ENCODE measurements at places on chromosomes 12 and 14.

DNA sequence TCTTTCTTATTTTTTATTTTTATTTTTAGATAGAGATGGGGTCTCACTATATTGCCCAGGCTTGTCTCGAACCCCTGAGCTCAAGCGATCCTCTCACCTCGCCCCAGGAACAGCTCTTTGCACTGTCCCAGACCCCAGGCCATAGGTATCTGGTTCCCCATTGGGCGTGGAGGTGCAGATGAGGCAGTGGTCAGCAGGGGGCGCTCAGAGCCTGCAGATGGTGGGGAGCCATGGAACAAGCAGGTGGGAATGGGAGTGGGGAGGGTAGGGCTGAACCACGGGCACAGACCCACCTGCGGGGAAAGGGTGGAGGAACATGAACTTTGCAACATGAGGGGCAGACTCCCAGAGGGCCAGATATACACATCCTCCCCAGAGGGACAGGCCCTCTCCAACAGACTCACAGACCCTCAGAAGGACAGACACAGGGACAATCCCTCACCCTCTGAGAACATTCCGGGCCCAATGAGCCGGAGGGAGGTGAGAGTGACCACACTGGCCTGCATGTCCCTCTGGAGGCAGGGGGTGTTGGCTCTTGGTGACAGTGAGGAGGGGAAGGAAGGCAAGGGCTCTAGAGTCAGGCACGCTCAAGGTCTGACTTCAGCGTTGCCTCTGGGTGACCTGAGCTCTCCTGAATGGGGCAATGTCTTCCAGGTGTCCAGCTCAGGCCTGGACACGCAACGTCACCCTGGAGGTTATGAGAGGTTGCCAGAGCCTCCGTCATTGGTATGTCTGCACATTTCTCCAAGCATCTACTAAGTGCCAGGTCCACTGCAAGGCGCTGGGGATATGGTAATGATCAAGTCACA, 34.9 kb downstream of the KRT80 start:
- peak; percentile 67 for DNase-seq

DNA sequence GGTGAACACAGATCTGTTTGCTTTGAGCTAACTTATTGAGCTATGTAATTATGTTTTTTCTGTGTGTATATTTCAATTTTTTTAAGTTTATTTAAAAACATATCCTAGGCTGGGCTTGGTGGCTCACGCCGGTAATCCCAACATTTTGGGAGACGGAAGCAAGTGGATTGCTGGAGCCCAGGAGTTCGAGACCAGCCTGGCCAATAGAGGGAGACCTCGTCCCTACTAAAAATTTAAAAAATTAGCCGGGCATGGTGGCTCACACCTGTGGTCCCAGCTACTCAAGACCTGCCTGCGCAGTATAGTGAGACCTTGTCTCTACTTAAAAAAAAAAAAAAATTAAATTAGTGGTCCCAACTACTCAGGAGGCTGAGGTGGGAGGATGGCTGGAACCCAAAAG, 16.2 kb upstream of the RNASE1 start:
- DNase-seq: no peak

DNA sequence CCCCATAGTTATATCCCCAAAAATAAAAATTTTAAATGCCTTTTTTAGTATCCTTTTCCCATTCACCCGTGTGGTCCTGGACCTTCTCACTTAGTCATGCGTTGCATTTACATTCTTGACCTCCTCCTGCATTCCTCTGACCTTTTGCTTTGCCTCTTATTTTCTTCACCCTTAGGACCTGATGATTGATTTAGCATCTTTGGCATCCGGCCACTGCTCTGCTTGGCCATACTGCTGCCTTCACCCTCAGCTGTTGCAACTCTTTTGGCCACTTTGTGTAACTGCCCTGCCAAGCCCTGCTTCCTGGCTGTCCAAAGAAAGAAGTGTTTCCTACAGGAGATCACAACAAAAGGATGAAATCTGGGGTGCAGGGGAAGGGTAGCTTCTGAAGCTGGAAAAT, 48.8 kb upstream of the SLC38A4 start:
- DNase-seq: no peak

DNA sequence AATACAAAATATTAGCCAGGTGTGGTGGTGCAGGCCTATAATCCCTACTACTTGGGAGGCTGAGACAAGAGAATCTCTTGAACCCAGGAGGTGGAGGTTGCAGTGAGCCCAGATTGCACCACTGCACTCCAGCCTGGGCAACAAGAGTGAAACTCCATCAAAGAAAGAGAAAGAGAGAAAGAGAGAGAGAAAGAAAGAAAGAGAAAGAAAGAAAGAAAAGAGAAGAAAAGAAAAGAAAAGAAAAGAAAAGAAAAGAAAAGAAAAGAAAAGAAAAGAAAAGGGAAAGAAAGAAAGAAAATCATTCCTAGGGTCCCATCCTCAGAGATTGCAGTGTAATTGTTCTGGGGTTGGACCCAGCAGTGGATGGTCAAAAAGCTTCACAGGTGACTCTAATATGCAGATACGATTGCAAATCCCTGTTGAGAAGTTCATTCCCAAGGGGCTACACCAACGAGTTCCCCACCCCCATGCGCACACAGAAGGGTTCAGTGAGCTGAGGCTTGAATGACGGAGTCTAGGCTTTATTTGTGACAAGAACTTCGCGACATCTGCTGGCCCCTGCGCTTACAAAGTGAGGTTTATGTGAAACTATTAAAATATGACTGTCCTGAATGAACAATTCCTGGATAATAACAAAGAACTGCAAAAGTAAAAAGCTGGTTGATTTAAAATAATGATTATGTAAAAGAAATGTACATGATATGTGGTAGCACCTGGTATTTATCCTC, 17.4 kb upstream of the RNASE12 start:
- DNase-seq: no peak

DNA sequence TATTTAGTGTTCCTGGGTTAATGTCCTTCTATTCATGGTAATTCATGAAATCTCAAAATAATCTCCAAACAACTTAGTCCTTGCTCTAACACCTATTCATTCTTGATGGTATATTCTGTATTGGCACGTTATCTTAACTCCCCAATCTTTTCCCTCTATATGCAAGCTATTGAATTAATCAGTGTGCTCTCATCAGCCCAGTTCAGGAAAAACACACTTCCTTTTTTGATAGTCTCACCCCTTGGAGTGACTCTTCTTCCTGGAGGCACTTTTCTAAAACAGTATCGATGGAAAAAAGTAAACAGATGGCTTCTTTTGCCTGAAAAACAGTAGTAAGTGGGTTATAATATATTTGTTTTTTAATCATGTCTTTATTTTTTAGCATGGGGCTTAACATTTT, 28.6 kb downstream of the TULP3 start:
- DNase-seq: no peak

- no peak for DNase-seq
Observed at GRCh38 chr14:88535149-88535548, 19.7 kb downstream of the PTPN21 start.

- no peak for DNase-seq
Observed at GRCh38 chr12:39332661-39333175, 110.2 kb downstream of the KIF21A start.

GRCh38 chr12:115176741-115177400, 492.9 kb upstream of the TBX3 start:
- DNase-seq: no peak

GRCh38 chr12:85574291-85574690, 261.9 kb downstream of the RASSF9 start:
- DNase-seq: no peak

DNA sequence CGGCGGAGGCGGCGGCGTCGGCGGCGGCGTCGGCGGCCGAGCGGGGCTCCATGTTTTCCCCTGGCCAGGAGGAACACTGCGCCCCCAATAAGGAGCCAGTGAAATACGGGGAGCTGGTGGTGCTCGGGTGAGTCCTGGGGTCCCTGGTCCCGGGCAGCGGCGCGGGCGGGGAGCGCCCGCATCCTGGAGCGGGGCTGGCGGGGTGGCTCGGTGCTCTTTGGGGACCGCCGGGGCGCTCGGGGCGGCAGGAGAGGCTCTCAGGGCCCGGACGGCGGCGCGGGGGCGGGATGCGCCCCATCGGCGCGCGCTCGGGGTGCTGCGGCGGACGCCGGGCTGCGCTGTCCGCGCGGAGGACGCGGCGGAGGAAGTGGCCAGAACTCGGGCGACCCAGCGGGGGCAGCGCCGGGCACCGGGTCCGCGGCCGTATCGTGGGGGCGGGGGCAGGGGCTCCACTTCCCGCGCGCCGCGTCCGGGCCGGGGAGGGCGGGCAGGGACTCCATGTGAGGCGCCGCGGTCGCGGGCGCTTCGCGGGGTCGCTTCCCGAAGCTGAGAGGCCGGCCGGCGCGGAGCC, 485 bp downstream of the PELI2 start:
- no peak for DNase-seq

GRCh38 chr12:26786865-26787514, 46.0 kb downstream of the ITPR2 start:
- DNase-seq: no peak

- peak; percentile 57 for DNase-seq
Observed at GRCh38 chr14:106372870-106373652, 846.7 kb downstream of the TMEM121 start.

DNA sequence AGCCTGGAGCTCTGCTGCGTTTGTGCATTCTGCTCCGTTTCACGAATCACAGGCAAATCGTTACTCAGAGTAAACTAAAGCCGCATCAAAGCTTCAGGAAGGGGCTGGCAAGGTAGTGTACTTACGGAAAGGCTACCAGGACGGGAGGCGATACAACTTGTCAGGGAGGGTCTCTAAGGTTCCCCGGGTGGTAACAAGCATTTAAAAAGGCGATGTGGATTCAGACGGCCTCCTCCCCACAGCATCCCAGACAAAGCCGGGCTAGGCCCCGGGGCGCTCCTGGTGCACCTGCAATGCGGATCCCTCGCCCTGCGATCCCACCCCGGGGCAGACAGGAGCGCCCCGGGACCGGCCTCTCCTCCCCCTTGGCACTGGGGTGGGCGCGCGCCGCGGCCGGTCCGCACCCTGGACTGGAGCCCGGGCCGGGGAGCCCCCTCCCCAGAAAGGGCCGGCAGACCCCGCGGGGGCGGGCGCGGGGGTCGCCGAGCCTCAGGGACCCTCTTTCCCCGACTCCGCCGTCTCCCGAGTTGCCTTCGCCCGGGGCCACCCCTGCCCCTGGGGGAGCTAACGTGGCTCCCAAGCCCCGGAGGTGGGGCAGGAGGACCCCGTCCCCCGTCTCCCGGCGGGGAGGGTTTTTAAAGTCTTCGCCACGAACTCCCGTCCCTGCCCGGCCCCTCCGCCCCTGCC, 718 bp downstream of the CCDC92 start:
- no peak for DNase-seq

DNA sequence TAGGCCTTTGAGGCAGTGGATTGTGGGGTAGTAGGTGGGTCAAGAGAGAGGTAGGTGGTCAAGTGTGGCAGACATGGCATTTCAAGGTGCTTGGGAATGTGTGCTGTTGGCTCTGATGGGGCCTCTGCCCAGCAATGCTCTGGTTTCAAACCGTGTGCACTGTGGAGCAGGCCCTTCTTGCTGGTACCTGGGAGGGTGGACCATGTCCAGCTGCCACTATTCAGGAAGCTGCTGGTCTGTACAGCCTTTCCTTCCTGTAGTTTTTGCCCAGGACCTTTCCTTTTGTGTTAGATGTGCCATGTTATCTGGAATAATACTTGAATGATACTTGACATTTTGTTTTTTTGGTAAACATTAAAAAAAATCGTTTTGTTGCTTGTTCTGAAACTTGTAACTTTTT, 14.8 kb downstream of the RIMKLB start:
- DNase-seq: no peak

Measured in hematopoietic multipotent progenitor cell treated with erythropoietin and hydrocortisone succinate and interleukin-3 and kit ligand, for 15 days (in vitro differentiated cells).